ENCODE measurements at places on chromosomes 6 and 20.
A peak's percentile ranks its signal among the peaks of the same experiment; 100 is the strongest.

DNA sequence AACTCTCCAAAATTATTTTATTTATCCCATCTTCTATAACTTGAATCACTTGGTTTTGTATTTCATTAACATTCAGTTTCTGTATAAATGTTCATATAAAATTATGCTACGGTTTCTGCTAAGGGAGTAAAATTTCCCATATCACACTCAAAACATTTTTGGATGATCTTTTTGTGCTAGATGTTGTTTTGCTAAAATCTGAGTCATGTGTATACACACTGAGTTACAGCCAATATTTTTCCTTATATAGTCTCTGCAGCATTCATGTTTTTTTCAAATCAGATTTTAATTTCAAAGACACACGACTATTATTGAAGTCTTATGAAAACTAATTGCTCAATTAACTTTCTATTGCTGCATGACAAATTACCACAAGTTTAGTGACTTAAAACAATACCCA is 54.3 kb upstream of the SLC2A12 start:
- DNase-seq, result no peak

GRCh38 chr6:125300992-125301434 is 754 bp downstream of the HDDC2 start:
- no peak for DNase-seq

GRCh38 chr20:22371843-22372242 is 212.5 kb downstream of the FOXA2 start:
- no peak for DNase-seq

GRCh38 chr6:145137425-145137824 is 597.9 kb downstream of the EPM2A start:
- no peak for DNase-seq

- DNase-seq, result peak; percentile 65
Measured at GRCh38 chr20:9609887-9610502, 95.6 kb downstream of the LAMP5 start.

- DNase-seq, result no peak
Measured at GRCh38 chr20:19828232-19828631, 70.2 kb downstream of the RIN2 start.

DNA sequence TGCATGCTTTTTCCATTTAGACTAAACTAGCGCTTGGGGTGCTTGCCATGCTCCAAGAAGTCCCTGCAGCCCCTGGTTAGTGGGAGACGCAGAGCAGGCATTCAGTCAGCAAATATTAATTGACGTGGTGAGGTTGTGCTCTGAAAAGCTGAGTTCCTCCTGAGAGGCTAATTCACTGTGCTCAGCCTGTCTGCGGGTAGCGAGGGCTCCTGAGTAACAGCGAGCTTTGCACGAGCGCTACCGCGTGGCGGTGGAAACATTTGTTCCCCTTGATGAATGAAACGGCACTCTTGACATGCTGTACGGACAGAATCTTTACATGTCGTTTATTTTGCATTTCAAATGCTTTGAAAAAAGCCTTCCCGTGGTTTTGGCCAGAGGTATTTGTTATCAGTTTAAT is 170.6 kb upstream of the AGPAT4 start:
- no peak for DNase-seq
